Heart right ventricle (tissue), 16 donors: ENCODE measurements at places on chromosomes 12 and 14. TPM values are rescaled to one million over a fixed set of nuclear protein-coding genes. Genes with fewer than 3 reads are reported as not detected.

HRK gene
- 0.92 TPM for total RNA-seq

MYO1H gene
- not detected for total RNA-seq

GALNT4 gene
- total RNA-seq = 2.0 TPM

LDHB gene
- total RNA-seq = 2,832 TPM

RNF212B gene
- not detected for total RNA-seq
